ENCODE measurements at places on chromosomes 4 and X. TPM values are rescaled to one million over a fixed set of nuclear protein-coding genes. Genes with fewer than 3 reads are reported as not detected.

GRCh38 chr4:186249785-186250754 is 15.9 kb upstream of the F11 start:
- DNase-seq: no peak

The TGIF2LX gene
- total RNA-seq: not detected

The S100P gene
- not detected for total RNA-seq

The TMPRSS11F gene
- not detected for total RNA-seq

DNA sequence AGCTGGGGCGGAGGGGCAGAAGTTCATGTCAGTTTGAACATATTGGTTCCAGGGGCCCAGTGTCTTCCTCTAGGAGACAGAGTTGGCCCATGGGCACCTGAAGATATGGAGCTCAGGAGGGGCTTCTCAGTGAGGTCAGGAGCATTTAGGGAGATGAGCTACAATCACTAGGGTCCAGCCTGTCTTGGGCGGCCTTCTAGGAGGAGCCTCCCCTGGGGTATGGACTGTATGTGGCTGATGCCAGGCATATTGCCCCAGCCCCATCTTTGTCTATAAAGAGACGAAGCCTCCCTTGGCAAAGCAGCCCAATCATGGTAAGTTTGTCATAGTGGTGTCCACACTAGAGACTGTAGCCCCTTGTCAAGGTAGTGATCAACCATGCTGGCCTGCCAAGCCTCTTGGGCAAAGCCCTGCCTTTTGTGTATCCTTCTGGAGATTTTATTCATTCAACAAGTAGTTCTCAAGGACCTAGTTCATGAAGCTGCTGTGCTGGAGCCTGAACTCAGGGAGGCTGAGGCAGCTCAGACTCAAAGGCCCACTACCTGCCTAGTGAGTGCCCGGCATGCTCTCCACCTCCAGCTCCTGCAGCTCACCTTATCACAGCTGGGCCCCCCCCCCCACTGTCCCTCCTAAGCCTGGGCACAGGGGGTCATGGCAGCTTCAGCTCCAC is 5.4 kb upstream of the CNGA2 start:
- no peak for DNase-seq

DNA sequence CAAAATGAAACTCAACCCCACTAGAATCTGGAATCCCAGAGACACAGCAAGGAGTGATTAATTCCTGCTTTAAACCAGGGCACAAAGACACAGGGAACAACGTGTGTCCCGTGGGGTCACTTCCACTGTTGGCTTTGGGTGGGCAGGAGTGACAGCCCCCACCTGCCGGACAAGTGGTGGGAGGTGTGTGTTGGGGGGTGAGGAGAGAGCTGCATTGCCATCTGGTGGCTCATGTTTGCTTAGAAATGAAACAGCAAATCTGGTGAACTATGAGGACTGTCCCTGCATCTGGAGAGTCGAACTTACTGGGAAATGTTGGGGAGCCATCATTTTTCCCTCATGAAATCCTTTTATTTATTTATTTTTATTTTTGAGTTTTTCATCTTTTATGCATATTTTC is 75.9 kb upstream of the AFAP1 start:
- DNase-seq: no peak

The SFRP2 gene
- total RNA-seq: 203 TPM

The HELT gene
- not detected for total RNA-seq

The CD38 gene
- 0.11 TPM for total RNA-seq

DNA sequence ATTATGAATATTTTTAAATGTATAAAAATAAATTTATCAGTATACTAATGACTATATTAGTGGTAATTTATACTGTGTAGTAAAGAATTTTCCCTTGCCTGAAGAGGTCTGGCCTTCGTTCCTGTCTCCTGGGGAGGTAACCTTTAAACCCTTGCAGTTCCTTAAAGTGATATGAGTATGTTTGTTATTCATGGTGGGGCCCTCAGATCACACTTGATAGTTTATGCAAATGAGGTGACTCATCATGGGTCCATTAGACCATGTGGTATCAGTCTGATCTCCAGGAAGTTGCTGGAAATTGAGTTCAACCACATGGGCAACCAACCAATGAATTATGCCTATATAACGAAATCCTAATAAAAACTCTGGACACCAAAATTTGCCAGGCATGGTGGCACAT is 904.1 kb downstream of the RPA4 start:
- no peak for DNase-seq

- no peak for DNase-seq
Observed at GRCh38 chr4:24913119-24913485, 260 bp upstream of the CCDC149 start.

DNA sequence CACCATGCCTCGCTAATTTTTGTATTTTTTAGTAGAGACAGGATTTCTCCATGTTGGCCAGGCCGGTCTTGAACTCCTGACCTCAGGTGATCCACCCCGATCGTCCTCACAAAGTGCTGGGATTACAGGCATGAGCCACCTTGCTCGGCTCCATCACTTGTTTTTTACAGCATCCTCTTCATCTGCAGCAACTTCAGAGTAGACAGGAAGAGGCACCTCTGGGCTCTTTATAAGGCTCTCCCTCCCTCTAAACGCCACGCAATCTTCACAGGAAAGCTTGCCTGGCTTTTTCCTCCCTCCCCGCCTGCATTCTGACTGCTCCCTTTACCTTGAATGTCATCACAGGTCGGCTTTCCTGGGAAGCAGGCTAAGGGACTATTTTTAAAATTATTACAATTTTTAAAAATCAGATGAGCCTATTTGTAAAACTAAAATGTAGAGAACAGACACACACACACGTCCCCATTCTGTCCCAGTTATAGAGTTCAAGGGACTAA is 111.5 kb upstream of the LDB2 start:
- no peak for DNase-seq

The BEND2 gene
- not detected for total RNA-seq

GRCh38 chr4:37014584-37014983 is 230.0 kb upstream of the NWD2 start:
- DNase-seq: no peak

- no peak for DNase-seq
Observed at GRCh38 chrX:65831268-65831667, 163.8 kb downstream of the MSN start.

DNA sequence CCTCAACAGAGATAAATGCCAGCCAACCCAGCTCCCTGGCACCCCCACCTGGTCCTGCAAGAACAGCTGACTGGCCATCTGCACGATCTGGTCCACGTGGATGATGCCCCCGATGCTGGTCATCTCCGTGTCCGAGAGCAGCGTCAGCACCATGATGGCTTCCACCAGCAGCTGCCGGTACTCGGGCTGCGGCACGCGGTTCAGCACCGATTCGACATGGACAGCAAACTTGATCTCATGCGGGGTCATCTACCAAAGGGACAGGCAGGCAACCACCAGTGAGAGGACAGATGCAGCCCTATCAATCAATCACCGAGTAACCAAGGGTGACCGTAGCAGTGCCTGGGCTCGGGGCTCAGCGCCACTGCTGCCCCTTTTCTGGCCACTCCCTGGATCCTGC is 89.8 kb downstream of the PHKA2 start:
- DNase-seq: no peak

DNA sequence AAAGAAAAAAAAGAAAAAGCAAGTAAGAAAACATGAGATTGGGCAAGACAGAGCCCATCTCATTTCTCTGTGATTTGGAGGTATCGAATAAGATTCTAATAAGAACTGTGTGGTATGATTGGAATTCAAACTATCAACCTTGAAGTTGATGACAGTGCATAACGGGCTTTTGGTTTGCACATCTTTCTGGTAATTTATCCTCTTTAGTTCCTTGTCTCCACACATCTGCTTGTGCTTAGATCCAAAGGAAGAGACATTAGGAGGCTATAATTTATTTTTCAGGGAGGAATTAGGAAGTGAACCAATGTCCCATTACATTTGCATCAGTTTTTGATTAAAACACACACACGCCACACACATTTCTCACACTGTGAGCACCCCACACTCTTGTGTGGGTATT is 149.9 kb downstream of the ARSF start:
- DNase-seq: no peak

The FAM184B gene
- 0.16 TPM for total RNA-seq

- DNase-seq: no peak
Observed at GRCh38 chr4:77226939-77227705, 70.1 kb downstream of the CCNG2 start.

The IQCM gene
- not detected for total RNA-seq

The ZDHHC15 gene
- total RNA-seq: 3.0 TPM

DNA sequence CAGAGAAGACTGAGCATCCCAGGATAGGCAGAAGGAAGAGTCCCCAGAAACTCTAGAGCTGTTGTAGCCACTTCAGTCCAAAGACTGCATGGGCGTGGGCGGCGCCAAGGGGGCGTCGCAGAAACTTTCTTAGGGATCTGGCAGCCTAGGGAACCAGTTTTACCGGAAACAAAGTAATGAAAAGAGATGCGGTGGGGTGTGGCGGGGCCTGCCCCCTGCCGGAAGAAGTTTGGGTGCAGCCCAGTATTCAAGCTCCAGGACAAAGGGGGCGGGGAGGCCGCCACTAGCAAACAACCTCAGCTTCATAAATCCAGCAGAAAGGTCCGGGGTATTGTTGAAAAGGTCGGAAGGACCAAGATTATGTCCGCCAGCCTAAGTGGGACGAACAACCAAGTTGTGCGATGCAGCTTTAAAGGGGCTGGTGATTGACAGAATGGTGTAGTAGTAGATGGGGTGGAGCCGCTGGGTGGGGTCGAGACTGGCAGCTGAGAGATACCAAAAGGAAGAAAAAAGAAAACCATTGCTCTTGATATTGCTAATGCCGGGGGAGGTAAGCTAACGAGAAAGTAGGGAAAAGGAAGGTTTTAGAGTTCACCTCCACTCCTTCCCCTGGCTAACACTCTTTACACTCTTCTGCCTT is 190.5 kb downstream of the RRAGB start:
- DNase-seq: peak; percentile 42

The CYSLTR1 gene
- total RNA-seq: not detected

DNA sequence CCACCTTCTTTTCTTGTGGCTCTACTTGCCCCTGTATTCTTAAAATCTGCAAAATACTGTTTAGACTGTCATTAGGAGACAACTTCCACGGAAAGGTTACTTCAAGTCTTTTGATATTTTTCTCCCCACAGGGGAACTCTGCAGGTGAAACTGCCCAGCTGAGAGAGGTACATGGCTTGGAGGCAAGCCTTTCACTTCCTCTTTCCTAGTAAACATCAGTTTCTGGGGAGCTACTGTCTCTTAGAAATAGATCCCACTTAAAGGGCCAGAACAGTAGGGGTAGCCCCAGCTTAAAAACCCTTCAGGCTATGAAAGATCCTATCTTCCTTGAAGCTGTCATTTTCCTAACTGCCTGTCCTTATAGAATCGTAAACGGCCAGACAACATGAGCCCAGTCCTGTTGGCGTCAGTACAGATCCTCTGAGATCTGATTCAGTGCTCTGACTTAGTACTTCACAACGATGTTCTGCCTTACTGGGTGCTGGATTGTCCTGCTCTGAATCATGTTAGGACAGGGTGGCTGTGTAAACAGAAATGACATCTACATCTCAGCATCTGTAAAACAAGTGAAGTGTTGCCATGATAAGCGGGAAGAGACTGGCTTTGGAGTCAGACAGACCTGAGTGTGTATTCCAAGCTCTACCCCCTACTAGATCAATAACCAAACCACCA is 102.1 kb downstream of the ITIH6 start:
- no peak for DNase-seq

The TRIML1 gene
- not detected for total RNA-seq

DNA sequence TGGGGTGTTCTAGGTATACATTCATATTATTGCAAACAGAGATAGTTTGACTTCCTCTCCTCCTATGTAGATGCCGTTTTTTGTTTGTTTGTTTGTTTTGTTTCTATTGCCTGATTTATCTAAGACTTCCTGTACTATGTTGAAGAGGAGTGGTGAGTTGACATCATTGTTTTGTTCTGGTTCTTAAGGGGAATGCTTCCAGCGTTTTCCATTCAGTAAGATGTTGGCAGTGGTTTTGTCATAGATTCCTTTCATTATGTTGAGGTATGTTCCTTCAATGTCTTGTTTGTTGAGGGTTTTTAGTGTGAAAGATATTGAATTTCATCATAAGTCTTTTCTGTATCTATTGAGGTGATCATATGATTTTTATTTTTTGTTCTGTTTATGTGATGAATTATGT is 401.6 kb upstream of the EPHA5 start:
- no peak for DNase-seq

DNA sequence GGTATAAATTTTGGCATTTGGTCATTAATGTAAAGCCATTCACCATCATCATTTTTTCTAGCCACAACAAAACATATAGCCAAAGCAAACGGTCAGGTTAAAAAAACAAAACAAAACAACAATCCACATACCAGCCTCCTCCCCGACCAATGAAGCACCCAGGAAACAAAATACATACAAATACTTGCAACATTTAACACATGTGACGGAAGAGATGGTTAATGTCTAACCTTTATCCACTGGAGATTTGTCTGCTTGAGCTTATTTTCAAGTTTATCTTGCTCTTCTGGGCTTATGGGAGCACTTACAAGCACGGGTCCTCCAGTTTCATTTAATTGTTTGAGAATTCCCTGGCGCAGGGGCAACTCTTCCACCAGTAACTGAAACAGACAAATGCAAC is 857.5 kb upstream of the FTHL17 start:
- no peak for DNase-seq

DNA sequence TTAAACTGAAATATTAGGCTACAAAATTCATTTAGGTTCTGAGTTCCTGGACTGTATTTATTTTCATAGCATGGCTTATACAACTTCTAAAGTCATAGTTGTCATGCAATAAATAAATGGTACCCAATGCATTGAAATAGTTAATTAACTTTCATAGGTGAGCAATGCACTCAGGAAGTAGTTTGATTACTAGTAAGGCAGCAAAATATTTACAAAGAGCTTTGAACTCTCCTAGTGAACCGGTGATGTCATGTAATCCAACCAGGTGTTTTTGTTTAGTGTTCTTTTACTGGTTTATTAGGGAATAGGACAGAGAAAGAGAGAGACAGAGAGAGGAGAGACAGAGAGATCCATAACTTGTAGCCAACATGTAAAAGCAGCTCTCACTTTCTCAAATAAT is 228.6 kb upstream of the CTSO start:
- no peak for DNase-seq

The PARM1 gene
- 0.73 TPM for total RNA-seq

The SPOCK3 gene
- 0.56 TPM for total RNA-seq

The PABPC1L2B gene
- not detected for total RNA-seq

GRCh38 chr4:135598151-135598550 is 1396.6 kb upstream of the PABPC4L start:
- DNase-seq: no peak

The C4orf36 gene
- total RNA-seq: 3.2 TPM

- no peak for DNase-seq
Observed at GRCh38 chr4:166301266-166301665, 428.2 kb downstream of the TLL1 start.

GRCh38 chrX:11655282-11656015 is 10.3 kb downstream of the ARHGAP6 start:
- no peak for DNase-seq

GRCh38 chrX:41491267-41492004 is 44.3 kb downstream of the NYX start:
- DNase-seq: no peak

All from neural crest cell (in vitro differentiated cells).